Cerebellar nuclear complex (tissue), 1 donor: ENCODE measurements at places on chromosomes 16 and 17.

GRCh38 chr17:66301367-66301863 is 998 bp upstream of the PRKCA start:
- DNase-seq = no peak

GRCh38 chr16:23052221-23052620 is 97.0 kb downstream of the USP31 start:
- DNase-seq = no peak

GRCh38 chr17:15263206-15263579 is 1.9 kb downstream of the PMP22 start:
- DNase-seq = no peak

DNA sequence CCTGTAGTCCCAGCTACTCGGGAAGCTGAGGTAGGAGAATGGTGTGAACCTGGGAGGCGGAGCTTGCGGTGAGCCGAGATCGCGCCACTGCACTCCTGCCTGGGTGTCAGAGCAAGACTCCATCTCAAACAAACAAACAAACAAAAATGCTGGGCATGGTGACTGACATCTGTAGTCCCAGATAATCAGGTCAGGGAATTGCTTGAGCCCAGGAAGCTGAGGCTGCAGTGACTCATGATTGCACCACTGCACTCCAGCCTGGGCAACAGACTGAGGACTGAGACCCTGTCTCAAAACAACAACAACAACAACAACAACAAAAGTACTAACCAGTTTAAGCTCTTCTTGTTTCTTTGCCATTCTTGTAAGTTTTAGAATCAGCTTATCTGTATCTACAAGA is 383.0 kb upstream of the PMFBP1 start:
- DNase-seq = no peak

DNA sequence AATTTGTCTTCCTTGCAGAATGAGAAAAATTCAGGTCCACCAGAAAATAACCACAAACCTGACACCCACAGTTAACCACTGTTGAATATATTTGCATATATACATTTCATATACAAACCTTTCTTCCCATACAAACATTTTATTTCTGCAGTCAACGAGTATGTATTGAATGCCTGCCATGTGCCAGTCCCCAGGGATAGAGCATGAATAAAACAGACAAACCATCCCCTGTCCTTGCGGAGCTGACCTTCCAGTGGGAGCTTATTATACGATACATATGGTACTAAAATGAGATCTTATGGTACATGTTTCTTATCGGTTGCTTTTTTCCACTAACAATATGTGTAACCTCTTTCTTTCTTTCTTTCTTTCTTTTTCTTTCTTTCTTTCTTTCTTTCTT is 116.7 kb downstream of the PITPNC1 start:
- DNase-seq = no peak

DNA sequence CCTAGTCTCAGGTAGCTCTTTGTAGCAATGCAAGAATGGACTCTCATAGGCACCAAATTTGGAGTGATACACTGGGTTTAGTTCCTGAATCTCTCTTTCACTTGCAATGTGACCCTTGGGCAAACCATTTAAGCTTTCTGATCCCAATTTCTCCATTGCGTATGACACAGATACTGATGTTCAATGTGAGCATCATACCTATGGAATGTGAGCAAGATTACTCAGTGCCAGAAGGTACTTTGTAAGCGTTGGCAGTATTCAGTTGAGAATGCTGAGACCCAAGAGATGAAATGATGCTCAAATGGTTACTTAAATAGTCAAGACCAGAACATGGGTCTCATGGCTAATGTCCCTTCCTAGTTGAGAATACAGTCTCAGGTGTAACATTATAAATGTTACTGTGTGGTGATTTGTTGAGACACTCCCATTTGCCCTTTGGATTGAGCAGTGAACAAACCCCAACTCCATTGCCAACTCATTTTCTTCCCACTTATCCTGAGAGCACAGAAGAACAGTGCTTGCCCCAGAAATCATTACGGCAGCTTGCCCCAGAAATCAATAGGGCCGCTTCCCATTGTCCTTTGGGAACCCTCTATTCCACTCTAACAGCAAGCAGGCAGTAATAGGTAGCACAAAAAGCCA is 134.1 kb downstream of the SOX9 start:
- no peak for DNase-seq

- no peak for DNase-seq
Measured at GRCh38 chr17:72684405-72685020, 408.0 kb downstream of the SLC39A11 start.
